ENCODE measurements at places on chromosomes 13 and 19.

DNA sequence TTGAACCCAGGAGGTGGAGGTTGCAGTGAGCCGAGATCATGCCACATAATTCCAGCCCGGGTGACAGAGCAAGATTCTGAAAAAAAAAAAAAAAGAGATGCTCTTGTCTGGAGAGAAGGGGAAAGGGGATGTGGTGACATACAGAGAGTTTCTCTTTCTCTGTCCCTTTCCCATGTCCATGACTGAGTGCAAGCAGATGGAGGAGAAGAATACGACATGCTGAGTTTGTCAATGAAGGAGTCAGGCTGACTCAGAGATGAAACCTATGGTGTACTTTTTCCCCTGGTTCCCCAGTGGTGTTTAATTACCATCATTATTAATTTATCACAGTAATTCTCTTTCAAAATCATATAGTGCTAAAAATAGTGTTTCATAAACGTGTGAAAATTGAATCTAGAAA lies 448.8 kb downstream of the FOXO1 start:
- no peak for DNase-seq

DNA sequence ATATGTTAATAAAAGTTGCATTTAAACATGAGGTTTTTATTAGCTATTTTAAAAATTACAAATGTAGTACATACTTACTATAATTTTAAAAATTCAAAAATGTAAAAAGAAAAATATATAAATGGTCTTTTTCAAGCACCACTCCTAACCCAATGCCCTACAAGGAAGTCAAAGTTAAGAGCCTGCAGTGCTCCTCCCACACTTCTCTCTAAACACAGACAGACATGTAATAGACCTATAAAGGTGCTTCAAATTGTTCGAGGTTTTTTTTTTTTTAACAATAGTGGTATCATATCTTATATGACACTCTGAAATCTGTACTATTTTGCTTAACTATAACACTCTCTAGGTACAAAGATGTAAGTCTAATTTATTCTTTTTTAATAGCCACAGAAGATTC lies 25.4 kb downstream of the VWA8 start:
- DNase-seq, result no peak

DNA sequence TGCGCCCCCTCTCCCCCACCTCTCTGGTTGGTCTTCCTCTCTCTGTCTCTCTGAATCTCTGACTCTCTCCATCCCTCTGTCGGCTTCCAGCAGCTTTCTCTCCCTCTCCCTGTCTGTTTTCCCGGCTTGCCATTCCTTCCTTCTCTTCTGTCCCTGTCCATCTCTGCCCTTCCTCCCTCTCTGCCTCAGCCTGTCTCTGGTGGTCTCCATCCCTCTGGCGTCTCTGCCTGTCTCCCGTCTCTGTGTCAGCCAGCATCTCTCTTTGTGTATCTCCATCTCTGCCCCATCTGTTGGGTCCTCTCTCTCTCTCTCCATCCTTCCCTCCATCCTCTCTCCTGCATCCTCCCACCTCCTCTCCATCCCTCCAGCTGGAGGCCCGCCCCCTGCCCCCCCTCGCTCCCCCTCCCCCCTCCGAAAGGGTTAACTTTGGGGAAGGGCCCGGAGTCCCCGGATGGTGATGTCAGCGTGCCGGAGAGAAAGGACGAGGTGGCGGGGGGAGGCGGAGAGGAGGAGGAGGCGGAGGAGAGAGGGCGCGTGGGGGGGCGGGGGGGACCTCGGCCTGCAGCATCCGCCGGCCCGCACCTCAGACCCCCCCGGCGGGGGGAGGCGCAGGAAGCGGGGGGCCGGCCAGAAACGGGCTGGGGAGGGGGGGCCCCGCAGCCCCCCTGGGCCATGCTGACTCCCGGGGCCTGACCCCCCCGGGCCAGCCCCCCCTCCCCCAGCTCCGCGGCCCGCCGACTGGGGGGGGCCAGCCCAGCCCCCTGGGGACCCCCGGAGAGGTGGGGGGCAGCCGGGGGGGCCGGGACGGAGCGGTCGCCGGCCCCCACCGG lies at the start of gene BRSK1:
Gene BRSK1 (plus strand): TSS at position 450 of the 830 bp plus-strand sequence. CDS start 446 bp downstream, outside the sequence.
- DNase-seq, result peak; percentile 21

DNA sequence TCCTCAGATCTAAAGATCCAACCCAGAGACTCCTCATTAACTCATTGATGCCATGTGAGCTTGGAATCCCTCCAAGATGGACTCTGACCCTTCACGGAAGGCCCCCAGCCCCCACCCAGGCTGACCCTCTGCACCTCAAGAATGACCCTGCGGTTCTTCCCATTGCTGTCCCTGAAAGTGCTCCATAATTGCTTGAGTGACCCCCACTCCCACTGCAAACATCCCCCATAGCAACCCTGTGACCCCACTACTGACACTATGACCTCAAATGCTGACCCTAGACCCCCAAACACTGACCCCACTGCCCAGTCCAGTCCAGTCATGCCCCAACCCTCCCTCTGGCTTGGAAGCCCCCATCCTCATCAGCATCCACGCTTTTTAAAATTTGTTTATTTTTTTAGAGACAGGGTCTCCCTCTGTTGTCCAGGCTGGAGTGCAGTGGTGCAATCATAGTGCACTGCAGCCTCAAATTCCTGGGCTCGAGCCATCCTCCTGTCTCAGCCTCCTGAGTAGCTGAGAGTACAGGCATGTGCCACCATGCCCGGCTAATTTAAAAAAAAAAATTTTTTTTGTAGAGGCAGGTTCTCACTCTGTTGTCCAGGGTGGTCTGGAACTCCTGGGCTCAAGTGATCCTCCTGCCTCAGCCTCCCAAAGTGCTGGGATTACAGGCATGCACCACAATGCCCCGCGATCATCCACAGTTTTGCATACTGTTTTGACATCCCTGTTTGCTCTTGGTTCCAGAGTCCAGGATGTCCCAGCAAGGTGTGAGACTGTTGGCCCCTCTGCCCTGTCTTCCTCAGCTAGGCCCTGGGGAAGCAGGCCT lies 855 bp downstream of the LYL1 start:
- no peak for DNase-seq

- DNase-seq, result no peak
Measured at GRCh38 chr13:85661675-85662074, 137.5 kb downstream of the SLITRK6 start.

GRCh38 chr13:106498158-106498557 lies 37.3 kb downstream of the EFNB2 start:
- DNase-seq, result no peak

DNA sequence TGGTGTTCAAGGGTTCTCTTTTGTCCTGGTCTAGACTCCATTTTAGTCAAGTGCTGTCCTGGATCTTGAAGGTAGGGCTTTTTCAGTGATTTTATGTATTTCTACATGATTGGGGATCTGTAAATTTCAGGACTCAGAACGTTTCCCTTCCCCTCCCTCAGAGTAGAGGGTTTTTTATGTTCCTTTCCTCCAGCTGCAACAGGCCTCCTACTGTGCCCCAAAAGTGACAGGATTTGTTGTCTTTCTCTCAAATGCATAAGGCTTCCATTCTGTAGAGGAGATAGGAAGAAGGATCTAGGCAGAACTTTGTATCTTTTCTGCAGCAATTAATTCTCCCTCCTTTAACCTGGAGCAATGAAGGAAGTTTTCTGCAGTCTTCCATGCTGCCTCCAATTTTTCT lies 251.3 kb downstream of the MAB21L1 start:
- DNase-seq, result no peak

- no peak for DNase-seq
Measured at GRCh38 chr19:14559916-14560775, 11.7 kb downstream of the NDUFB7 start.

- no peak for DNase-seq
Measured at GRCh38 chr19:5950741-5951140, 27.2 kb downstream of the RANBP3 start.

GRCh38 chr13:48977973-48978372 lies 2.3 kb downstream of the FNDC3A start:
- no peak for DNase-seq

DNA sequence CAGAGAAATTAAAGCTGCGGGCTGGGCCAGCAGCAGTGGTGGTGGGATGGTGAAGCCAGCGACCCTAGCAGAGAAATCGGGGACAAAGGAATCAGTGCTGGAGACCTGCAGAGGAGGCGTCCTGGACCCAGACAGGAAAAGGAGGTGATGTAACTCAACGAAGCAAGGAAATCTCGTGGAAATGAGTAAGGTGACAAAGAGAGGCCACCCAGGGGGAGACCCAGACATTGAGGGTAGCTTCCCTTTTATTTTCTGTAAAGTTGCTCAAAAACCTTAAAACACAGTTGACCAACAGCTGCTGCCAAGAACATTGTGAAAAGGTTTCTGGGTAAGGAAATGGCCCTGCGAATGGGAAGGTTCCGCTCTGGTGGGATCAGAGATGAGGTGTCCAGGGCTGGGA lies 13.3 kb upstream of the RETN start:
- no peak for DNase-seq

GRCh38 chr19:16041299-16041990 lies 34.9 kb upstream of the TPM4 start:
- peak; percentile 67 for DNase-seq

DNA sequence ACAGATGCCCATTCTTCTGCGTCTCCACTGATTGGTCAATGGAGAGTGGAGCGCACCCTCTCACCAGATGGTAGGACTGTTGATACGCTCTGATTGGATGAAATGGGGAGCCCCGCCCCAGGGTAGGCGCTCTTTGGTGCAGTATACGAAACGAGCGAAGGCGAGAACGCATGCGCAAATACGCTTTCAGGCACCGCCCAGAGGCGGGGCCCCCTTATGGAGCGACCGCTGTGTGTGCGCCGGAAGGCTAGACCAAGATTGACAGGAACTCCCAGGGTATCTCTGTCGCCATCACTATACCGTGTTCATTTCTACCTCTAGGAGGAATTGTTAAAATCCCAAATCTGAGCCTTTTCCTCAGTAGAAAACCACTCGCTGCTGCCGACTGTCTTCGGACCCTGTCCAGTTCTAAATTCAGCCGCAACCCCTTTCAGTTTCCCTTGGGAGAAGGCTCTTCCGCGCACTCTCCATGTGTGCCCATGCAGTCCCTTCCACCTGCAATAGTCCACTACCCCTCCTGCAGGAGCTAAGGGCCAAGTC lies 720 bp upstream of the HNRNPL start:
- DNase-seq, result peak; percentile 98

- DNase-seq, result no peak
Measured at GRCh38 chr13:21055511-21056045, 5.8 kb downstream of the LATS2 start.

DNA sequence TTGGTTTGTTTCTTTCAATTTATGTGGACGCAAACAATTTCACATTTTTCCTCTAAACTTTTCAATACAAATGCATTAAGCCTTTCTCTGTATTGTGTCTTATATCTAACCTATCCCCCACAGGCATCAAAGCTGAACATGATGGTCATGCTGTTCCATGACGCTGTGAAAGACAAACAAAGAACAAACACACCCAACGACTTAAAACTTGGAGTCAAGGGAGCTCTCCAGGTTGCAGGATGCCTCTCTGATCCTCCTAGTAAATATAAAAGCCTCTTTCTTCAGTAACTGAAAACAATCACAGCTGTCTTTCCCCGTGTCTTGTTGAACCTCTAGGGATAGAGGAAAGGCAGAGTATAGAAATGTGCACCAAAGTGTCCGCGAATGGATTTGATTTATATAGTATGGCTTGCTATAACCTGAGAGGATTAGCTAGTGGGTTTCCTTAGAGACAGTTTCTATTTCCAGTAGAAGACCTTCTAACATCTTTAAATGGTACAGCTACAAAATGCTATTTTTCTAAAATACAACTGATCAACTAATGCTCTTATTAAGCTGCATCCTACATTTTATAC lies 43.1 kb downstream of the PCDH9 start:
- DNase-seq, result no peak

GRCh38 chr13:78341032-78341431 lies 262.3 kb downstream of the POU4F1 start:
- no peak for DNase-seq

DNA sequence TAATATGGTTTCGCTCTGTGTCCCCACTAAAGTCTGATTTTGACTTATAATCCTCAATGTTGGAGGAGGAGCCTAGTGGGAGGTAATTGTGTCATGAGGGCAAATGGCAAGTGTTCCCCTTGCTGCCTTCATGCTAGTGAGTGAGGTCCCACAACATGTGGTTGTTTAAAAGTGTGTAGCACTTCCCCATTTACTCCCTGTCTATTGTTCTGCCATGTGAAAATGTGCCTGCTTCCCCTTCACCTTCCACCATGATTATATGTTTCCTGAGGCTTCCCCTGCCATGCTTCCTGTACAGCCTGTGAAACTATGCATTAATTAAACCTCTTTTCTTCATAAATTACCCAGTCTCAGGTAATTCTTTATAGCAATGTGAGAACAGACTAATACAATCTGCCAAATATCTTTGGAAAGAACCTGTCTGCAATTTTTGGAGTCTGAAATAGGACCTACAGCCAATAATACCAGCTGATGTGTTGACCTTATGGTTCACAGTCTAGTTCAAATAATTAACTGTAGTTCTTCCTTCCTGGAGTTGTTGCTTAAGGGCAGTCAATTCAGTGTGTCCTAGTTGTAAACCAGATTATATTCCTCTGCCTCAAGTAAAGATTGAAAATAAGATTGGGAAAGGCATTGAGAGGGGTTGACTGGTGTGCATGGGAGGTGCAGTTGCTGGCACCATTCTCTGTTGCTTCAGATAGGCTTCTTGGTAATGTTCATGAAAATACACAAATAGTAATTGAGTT lies 1442.9 kb downstream of the SLITRK1 start:
- DNase-seq, result no peak

GRCh38 chr13:40648040-40648439 lies 18.4 kb downstream of the FOXO1 start:
- no peak for DNase-seq

DNA sequence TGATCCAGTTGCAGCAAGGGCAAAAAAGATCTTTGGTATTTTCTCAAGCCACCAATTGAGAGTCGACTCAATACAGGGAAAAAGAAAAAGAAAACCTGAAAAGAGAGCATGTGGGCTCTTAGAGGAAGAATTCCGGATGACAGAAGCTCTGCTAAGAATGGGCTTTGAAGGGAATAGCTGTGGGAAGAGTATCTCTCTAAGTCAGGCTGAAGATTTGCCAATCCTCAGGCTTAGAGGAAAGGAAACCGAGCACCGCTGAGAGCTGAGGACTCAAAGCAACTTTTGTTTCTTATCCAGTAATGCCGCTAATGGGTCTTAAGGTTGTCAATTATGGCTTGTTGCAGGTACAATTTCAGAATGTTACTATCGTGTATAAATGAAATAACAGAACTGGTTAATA lies 166.4 kb downstream of the EFNB2 start:
- DNase-seq, result no peak

DNA sequence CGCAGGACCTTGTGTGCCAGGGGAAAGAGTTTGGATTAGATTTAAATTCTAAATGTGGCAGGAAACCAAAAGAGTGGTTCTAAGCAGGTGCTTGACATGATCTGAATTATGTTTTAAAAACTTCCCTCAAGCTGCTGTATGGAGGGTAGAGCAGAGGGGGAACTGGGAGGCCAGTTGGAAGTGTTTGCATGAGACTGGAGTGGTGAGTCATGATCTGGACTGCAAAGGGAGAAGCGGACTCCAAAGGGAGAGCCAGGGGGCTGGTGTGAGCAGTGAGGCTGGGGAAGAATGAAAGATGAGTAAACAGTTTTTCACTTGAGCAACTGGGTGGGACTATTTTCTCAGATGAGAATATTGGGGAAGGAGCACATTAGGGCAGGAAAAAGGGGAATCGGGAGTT lies 206.1 kb downstream of the DNAJC15 start:
- DNase-seq, result no peak

Data from effector CD4-positive, alpha-beta T cell (primary cell).